ENCODE measurements at places on chromosomes 13 and 19. TPM values are rescaled to one million over a fixed set of nuclear protein-coding genes. Genes with fewer than 3 reads are reported as not detected.

GRCh38 chr13:36710396-36710795 lies 36.6 kb downstream of the SERTM1 start:
- no peak for DNase-seq
- no peak overlapping the region for H3K4me3 ChIP-seq
- H3K36me3 ChIP-seq: no peaks in the 10 kb centered on the region
- peaks cover 2% of the 10 kb centered on the region for H3K4me1 ChIP-seq

The LYPD5 gene
- 4.9 TPM for total RNA-seq

- no peak overlapping the region for H3K27ac ChIP-seq
- H3K36me3 ChIP-seq: no peaks in the 10 kb centered on the region
- H3K4me3 ChIP-seq: no peak overlapping the region
- H3K27me3 ChIP-seq: no peaks in the 10 kb centered on the region
- no peak for DNase-seq
These were observed 112.8 kb downstream of the NDFIP2 start for GRCh38 chr13:79593641-79594275.

The CXCL17 gene
- total RNA-seq: not detected

All from testis (tissue), 5 donors.